NCI-H446 (cell line): ENCODE measurements at places on chromosomes 1 and 21.

- DNase-seq: no peak
These were observed 68.9 kb downstream of the C4BPA start for GRCh38 chr1:207172885-207173284.

DNA sequence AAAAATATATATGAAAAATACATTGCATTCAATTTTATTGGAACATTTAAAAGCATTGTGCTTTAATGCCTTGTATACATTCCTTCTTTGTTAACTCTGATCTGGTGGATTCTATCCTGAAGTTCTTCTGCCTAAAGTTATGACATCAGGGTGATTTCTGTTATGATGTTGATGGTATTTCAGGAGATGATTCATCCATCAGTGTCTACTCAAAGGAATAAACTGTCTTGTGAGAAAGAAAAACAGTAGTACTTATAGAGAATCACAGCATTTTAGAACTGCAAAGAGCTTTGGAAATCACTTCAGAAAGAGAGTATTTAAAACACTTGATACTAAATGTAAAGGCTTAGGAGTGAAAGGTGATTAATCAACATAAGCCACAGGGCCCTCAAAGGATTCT is 155.7 kb downstream of the PTPRC start:
- no peak for DNase-seq

- DNase-seq: no peak
These were observed 180.0 kb downstream of the CDC7 start for GRCh38 chr1:91680556-91681155.

- no peak for DNase-seq
These were observed 48.3 kb downstream of the CLIC4 start for GRCh38 chr1:24793447-24794129.

GRCh38 chr1:37851782-37852210 is 7.6 kb downstream of the MTF1 start:
- DNase-seq: no peak

- DNase-seq: no peak
These were observed 25.1 kb downstream of the C2CD2 start for GRCh38 chr21:41928621-41929220.

- no peak for DNase-seq
These were observed 16.2 kb upstream of the PDXK start for GRCh38 chr21:43702785-43703034.

DNA sequence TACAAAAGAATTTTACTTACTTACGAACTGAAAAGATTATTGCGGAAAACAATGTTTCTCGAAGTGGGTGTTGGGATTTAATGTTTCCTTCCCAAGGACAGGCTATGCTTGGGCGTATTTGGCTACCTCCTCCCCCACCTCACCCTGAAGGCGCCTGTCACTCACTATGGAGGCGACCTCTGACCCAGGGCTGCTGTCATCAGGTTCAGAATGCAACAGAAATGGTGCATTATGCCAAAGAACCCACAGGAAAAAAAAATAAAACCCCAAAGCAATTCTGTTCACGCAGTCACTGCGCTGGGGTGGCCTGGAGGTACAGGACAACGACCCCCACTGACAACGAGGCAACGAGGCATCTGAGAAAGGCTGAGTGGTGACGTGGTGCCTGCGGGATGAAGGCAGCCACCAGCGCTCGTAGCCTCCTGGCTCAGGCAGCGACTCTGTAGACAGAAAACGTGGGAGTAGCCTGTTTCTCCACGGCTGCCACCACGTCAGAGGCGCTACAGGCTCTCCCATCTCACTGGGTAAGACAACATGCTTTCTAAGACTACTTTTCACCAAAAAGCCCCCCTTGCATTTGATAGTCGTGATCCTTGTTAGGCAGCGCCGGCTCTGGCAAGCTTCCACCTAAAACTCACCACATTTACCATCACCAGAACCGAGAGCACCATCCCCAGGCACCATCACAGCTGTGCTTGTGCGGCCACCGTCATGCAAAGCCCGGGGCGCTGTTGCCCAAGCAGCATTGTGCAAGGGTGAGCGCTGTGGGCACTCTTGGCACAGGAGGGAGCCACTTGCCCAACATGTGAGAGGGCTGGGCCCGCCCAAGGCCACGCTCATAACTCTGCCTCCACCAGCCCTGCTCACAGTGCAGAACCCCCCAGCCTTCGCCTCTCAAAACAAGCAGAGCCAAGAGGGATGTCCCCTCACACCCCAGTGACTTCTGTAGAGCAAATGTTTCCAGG is 14.3 kb downstream of the NADK start:
- DNase-seq: no peak

DNA sequence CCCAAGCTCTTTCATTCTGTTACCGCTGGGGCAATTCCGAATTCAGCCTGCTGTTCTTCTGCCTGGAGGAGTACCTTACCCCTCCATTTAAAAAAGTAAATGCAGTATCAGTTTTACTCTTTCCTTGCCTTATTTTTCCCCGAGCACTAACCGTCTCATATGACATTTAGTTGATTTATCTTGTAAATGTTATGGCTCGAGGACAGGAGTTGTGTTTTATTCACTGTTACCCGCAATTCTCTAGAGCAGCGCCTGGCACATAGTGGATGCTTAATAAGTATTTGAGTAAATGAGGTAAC is 425 bp upstream of the TADA1 start:
- no peak for DNase-seq

GRCh38 chr1:202661136-202661845 is 49.0 kb downstream of the SYT2 start:
- DNase-seq: no peak

GRCh38 chr1:204123376-204123775 is 28.5 kb downstream of the ETNK2 start:
- DNase-seq: no peak

GRCh38 chr1:231918239-231919015 is 291.8 kb downstream of the DISC1 start:
- DNase-seq: no peak

DNA sequence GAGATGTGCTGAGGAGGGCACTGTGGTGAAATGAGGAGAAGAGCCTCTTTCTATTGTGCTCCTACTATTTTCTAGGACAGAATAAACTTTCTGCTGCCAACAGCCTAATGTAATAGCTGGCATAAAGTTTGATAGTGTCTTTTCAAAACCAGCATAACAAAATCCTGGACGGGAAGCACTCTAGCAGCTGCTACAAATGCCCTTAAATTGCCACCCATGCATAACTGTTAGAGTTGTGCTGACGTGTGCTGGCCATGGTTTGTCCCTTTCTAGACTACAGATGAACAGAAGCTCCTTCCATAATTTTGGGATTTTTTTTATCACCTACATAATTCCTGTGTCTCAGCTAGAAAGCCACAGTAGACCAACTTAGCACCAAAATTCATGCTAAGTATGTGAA is 88.5 kb upstream of the DEPDC1 start:
- DNase-seq: peak; percentile 75

DNA sequence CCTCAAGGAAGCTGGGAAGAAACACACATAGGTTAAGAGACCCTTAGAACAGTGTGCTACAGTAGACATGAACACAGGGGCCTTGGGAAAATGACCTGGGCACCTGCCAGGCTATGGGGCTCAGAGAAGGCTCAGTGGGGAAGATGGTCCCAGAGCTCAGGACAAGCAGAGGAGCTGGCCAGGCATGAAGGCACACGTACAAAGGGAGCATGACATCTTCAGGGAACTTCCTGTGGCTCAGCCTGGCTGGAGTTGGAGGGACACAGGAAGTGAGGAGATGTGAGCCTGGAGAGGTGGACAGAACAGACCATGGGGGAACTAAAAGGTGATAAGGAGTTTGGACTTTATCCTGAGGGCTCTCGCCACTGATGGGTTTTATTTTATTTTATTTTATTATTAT is 3.8 kb upstream of the SLC50A1 start:
- no peak for DNase-seq

- DNase-seq: no peak
These were observed 148.9 kb upstream of the ZNF648 start for GRCh38 chr1:182210417-182210816.

DNA sequence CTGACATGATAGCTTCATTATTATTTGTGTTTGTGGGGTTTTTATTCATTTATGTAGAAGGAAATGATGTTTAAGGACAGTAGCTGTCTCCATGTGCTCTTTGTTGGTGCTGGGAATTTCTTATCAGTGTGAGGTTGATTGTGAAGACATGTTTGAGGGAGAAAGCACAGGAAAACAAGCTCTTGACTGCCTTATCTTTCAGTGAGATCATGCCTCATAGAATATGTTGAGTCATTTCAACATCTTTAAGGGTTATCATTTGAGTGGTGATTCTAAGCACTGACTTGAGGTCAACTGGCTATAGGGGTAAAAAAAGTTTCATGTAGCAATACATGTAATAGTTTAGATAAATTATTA is 405.1 kb upstream of the ADAMTS5 start:
- DNase-seq: no peak

- DNase-seq: peak; percentile 87
These were observed 15.4 kb downstream of the LMNA start for GRCh38 chr1:156129687-156130577.

DNA sequence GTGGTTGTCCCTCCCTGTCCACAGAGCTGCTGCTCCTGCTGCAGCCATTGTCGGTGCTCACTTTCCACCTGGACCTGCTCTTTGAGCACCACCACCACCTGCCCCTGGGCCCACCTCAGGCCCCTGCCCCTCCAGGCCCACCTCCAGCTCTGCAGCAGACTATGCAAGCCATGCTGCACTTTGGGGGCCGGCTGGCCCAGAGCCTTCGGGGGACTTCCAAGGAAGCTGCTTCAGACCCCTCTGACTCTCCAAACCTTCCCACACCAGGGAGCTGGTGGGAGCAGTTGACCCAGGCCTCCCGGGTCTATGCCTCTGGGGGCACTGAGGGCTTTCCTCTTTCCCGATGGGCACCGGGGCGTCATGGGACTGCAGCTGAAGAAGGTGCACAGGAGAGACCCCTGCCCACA is 5.9 kb downstream of the RUSC1 start:
- no peak for DNase-seq

GRCh38 chr1:66013371-66013770 is 220.7 kb downstream of the PDE4B start:
- DNase-seq: no peak

DNA sequence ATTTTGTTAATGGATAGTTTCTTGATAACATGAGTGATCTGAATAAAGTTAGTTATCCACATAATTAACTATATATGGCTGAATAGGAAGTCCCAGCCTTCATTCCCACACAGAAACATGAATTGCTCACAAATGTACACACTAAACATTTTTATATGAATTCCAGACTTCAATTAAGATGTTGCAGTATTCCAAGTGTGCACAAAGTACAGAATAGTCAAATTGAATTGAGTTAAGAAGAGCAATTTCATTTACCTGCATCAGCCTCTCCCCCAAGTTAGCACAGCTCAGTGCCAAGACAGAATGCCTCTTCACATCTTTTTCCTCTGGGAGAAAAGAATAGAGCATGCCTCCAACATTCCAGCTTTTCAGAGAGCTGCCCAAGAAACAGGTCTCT is 207.0 kb upstream of the SAMSN1 start:
- DNase-seq: no peak

- DNase-seq: no peak
These were observed 295.9 kb downstream of the TPR start for GRCh38 chr1:186079084-186079684.

DNA sequence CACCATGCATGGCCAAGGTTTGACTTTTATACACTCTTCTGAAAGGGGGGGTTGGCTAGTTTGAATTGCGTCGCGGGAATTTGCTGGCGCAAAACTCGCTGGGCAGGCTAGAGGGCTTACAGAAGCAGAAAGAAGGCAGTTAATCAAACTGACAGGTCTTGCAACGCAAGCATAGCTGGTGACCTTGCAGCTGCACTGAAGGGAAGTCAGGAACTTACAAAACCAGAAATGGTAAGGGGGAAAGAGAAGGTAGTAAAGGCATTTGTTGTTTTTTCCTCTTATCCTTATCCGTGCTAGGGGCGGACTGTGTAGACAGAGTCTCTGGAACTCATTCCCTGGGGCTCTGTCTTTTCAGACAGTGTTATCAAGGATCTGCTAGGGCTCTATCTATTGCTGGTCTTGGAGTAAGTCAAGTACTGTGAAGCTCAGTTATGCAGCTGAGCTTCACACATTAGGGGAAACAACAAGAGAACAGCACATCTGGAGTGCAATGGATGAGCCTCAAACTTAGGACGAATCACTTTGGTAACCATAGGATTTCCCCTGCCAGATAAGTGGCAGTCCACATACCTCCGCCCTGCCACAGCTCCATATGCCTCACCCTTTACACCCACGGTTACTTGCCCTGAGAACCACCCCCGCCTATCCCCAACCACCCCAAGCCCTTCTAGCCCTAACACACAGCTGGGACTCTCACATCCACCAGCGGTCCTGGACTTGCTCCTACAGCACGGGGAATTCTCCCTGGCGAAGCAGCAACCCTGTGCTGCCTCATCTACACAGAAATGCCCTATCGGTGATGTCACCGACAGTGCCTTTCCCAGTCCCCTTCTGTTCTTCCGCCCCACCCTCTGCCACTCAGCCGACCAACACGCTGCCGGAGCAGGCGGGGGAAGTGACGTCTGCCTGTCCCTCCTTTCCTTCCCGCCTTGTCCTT is 251.4 kb downstream of the FAM72C start:
- DNase-seq: peak; percentile 24

GRCh38 chr1:107339775-107340174 is 198.9 kb downstream of the NTNG1 start:
- peak; percentile 77 for DNase-seq

- no peak for DNase-seq
These were observed 14.3 kb upstream of the IFFO2 start for GRCh38 chr1:18970762-18971161.

DNA sequence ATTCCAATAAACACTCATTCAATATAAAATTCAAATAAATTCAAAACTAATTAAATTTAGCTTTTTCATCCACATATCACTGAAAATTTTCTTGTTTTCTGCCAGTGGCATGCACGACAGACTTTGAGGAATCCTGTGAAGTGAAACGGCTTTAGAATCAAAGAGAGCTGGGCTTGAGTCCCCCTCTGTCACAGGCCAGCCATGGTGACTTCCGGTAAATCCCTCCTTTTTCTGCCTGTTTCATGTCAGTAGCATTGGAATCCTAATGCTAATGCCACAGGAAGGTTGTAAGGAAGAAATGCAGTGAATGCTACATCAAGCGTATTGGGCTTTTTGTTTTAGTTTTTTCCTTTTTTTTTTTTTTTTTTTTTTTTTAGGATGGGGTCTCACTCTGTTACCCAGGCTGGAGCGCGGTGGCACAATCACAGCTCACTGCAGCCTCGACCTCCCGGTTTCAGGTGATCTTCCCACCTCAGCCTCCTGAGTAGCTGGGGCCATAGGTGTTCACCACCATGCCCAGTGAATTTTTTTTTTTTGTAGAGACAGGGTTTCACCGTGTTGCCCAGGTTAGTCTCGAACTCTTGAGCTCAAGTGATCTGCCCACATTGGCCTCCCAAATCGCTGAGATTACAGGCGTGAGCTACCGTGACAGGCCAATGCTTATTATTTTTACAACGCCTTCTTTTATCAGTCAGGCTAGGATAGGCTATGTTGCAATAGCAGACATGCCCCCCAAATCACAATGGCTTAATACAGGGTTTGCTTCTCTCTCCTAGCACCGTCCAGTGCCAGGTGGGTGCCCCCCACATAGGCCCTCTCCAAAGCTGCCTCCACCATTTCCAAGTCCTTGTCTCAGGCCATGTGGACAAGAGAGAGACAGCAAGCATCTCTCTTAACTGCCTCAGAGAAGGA is 3.6 kb upstream of the MATN1 start:
- no peak for DNase-seq
